ENCODE measurements at places on chromosomes 7 and 10.

DNA sequence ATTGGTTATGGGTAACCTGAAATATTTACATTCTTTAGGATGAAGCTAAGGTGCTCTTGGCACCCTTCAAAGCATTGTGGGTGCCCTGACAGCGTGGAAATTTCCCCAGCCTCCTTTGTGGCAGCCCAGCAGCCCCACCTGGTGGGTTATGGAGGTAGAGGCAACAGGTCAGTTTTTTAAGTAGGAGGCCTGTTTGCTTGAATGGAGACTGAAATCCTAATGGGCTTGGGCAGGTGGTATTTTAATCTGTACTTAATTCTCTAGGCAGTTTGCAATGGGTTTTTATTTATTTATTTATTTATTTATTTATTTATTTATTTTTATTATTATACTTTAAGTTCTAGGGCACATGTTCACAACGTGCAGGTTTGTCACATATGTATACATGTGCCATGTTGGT is 139.4 kb downstream of the EPC1 start:
- DNase-seq, result peak; percentile 90

- no peak for DNase-seq
Measured at GRCh38 chr7:141268614-141269013, 194.8 kb downstream of the TMEM178B start.

DNA sequence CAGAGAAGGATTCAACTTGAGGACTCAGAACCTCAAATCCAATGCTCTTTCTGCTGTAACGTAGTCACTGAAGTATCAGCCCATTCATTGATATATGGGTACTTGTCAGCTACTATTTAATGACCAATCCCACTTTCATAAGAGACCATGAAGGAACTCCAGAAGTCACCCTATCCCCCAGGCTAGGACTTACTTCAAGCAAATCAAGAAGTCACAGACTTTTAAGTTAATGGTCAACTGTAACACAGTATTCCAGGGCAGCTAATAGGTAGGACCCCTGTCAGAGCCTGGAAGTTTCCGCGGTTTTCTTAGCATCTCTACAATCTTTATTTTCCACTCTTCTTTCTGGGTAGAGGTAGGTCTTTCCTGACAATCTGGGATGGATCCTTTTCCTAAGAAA is 269.9 kb downstream of the POU6F2 start:
- DNase-seq, result no peak

GRCh38 chr7:45259966-45260646 is 102.5 kb downstream of the RAMP3 start:
- no peak for DNase-seq

DNA sequence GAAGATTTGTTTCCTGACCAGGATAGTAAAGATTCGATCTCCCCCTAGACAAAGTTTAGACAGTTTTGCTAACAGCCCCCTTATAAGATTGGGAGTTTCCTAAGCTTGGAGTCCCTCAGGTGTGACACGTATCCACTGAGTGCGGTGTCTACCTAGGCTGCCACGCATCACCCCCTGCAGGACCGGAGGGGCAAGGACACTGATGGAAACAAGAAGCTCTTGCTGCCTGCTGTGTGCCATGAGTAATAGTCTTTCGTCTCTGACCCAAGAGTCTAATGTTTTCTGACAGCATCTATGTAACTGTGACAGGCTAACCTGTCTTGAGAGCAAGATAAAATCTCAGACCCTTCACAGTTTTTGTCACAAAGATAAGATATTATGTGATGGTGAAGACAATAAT is 173.5 kb downstream of the SEMA3E start:
- DNase-seq, result no peak

DNA sequence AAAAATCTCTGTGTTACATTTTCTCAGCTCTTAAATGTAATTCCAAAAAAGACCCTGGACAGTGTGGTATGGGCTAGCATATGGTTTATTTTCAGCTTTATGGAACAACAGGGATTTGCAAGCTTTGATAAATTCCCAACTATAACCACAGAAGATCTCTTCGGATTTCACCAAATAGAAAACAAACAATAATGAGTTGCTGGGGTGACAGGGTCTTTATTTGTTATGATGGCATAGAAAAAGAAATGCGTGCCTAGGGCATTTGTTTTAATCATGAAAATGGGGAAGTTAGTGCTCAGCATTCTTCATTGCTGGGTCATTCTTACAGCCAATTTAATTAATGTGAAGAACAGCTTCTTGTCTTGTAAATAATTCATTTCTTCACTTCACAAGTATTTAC is 139.0 kb downstream of the LRRN3 start:
- no peak for DNase-seq

GRCh38 chr7:41475801-41476459 is 227.0 kb downstream of the INHBA start:
- no peak for DNase-seq

DNA sequence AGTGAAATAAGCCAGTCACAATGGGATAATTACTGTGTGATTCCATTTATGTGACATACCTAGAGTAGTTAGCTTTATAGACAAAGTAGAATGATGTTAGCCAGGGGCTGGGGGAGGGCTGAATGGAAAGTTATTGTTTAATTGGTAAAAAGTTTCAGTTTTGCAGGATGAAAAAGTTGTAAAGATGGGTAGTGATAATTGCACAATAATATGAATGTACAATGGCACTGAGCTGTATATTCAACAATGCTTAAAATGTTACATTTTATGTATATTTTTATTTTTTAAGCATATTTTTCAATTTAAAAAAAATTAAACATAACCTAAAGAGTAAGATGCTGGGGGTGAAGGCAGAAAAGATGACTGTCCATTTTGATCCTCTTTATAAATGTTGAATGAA is 216.1 kb upstream of the KAT6B start:
- no peak for DNase-seq

GRCh38 chr7:150372271-150373048 is 3.8 kb downstream of the REPIN1 start:
- DNase-seq, result no peak

DNA sequence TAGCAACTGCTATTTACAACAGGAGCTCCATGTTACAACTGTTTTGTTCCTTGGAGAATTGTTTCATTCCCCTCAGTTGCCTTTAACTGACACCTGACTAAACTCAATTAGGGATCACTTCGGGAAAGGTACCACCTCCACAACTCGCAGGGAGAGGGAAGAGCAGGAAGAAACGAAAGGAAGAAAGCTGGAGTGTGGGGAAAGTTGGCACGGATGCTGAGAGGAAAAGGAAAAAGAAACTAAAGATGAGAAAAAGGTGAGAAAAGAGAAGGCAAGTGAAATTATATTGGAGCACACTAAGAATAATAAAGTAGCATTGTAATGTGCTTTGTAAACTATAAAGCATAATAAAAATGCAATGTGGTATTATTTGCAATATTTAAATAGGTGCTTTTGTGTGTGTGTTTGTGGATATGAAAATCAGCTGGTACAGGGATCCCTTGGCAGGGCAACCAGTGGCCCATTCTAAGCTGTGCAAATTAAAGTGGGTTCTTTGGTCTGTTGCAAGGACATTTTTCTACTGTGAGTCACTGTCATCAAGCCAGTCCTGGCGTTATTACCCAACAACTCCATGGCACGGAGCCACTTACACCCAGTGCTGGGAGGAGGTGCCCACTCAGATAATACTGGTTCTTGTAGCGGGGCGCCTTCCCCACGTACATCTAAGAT is 45.9 kb downstream of the HIPK2 start:
- peak; percentile 96 for DNase-seq

All from retinal pigment epithelial cell (primary cell).